ENCODE measurements at places on chromosomes 11 and 22.
A peak's percentile ranks its signal among the peaks of the same experiment; 100 is the strongest.

- no peak for DNase-seq
Measured at GRCh38 chr11:78262691-78263090, 74.0 kb downstream of the USP35 start.

GRCh38 chr11:34915136-34916014 lies 804 bp downstream of the APIP start:
- DNase-seq, result no peak

DNA sequence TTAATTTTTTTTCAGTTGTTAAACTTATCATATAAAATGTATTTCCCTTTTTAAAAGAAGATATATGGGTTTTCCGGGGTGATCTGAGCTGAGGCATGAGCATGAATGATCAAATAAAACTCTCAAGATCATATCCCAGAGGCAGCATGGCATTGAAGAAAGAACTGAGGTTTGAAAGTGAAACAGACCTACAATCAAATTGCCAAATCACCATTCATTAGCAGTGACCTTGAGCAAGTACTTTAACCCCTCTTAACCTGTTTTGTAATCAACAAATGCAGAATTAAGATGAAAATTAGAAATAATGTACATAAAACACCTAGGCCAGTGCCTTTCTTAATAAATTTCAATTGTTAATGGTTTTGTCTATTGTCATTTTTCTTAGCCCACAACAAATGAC lies 116.0 kb downstream of the RBFOX2 start:
- DNase-seq, result no peak

DNA sequence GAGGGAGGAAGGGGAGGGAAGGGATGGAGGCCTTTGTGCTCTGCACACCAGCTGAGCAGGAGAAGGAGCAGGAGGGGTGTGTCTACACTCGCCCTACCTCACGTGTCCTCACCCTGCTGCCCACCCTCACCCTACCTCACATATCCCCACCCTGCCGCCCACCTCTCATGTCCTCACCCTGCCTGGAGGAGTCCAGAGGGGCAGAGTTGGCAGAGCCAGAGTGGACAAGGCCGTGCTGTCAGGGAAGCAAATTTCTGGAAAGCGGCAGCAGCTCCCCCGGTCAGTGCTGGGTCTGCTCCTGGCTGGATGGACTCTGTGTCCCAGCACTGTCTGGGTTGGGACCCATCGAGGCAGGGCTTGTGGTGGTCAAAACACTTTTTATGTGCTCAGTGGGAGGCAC lies 799.6 kb downstream of the BRD1 start:
- DNase-seq, result no peak

DNA sequence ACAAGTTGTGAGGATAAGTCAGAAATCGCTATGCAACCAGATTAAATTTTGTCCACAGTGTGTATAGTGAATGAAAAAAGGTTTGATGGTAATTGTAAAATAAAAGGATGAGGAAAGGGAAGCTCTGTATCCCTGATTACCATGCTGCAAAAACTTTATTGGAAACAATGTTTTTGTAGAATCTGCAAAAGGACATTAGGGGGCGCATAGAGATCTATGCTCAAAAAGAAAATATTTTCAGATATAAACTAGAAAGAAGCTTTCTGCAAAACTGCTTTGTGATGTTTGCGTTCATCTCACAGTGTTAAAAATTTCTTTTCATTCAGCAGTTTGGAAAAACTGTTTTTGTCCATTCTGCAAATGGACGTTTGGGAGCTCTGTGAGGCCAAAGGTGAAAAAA lies 390.5 kb downstream of the OR4C45 start:
- no peak for DNase-seq

- DNase-seq, result no peak
Measured at GRCh38 chr11:60305906-60306619, 21.0 kb upstream of the MS4A6E start.

DNA sequence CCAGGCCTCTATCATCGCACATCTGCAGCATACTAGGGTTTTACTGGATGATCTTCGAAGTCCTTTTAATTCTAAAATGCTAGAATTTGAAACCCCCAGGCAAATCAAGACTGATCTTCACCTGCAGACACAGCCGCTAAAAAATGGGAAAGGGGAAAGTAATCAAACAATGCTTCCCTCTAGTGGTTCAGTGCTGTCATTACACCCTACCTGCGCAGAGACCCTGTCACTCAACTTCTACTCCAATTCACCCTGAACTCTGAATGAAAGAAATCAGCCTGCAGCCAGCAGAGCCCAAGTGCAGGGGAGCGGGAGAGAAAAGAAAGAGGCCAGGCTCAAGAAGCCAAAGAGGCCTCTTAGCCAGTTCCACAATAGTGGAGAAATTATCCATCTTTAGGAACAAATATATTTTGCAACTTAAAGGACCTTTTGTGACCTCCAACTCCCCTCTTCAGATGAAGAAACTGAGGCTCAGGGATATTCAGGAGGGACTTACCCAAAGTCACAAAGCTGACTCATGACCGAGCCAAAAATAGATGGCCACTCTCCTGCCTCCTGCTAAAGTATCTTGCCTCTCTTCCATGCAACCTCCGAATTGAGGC lies 33.0 kb downstream of the SERGEF start:
- DNase-seq, result no peak

DNA sequence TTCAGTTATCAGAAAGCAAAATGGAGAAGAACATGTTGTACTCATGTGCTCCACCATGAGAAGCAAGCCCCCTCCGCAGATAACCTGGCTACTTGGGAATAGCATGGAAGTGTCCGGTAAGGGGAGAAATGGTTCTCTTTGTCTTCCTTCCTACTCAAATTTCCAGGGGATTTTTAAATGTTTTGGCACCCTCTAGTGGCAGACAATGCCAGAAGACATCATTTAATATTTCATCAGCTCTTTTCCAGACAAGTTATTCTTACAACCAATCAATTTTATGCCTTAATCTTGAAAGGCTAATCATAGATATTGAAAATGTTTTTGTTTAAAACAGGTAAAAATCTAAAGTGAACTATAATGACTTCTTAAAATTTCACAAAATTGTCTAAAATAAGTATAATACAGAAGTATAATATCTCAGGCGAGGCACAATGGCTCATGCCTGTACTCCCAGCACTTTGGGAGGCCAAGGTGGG lies 15.7 kb downstream of the CRTAM start:
- DNase-seq, result no peak

- DNase-seq, result no peak
Measured at GRCh38 chr11:70159627-70160570, 43.2 kb upstream of the FADD start.

GRCh38 chr11:14125529-14125928 lies 163.0 kb downstream of the SPON1 start:
- DNase-seq, result no peak

DNA sequence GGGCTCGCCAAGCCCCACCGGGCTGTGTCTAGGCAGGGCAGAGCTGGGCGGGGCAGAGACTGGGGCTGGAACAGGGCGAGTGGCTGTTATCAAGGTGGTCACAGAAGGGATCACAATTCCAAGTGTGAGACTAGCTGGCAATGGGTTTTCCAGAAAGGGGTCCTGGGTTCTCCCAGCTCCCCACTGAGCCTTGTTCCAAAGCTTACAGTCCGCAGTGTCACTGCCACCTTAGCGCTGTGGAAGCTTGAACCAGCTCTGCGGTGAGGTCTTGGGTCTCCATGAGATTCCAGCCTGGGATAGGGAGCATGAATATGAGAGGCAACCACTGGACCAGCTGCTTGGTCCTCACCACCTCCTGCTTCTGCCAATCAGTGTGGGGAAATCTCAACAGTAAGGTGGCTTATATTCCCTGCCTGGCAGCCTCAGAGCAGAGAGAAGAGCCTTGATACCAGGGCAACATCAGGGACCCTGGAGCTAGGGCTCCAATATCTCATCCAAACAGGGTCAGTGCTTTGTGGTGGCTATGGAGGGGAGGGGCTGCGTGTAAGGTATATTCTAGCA lies 831 bp downstream of the CD44 start:
- DNase-seq, result no peak

- no peak for DNase-seq
Measured at GRCh38 chr11:102446606-102447005, 6.0 kb downstream of the TMEM123 start.

DNA sequence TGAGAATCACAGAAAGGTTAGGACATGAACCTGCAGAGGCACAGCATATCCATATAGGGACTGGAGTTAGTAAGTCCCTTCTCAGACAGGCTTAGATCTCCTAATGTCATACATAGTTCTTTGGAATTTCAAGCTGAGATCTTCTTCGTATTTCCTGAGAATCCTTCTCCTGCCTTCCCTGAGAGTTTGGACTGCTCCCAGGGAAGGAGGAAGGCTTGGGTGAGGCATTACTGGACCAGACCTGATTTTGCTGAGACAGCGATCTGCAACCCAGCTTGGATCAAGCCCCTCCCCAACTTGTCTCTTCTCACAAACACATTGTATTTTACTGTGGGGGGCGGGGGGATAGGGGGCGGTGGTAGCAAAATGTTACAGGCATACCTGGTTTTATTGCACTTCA lies 108.5 kb downstream of the TSPAN18 start:
- no peak for DNase-seq

GRCh38 chr11:118930094-118930712 lies 4.5 kb upstream of the BCL9L start:
- DNase-seq, result peak; percentile 65

GRCh38 chr11:120511820-120512738 lies 531 bp downstream of the GRIK4 start:
- no peak for DNase-seq

Data from stimulated activated CD8-positive, alpha-beta memory T cell treated with anti-CD3 and anti-CD28 coated beads, Interleukin-7, amount 100 ng/mL, for 4 hours (primary cell).